ENCODE measurements at places on chromosomes 1 and 21. TPM values are rescaled to one million over a fixed set of nuclear protein-coding genes. Genes with fewer than 3 reads are reported as not detected.

The ANGPTL1 gene
- total RNA-seq = not detected

The MYOM3 gene
- total RNA-seq = not detected

The KDF1 gene
- 0.27 TPM for total RNA-seq

The NTRK1 gene
- total RNA-seq = 5.3 TPM

The ADAMTSL4 gene
- total RNA-seq = 0.96 TPM

The SNRNP40 gene
- 103 TPM for total RNA-seq

The SAMD13 gene
- total RNA-seq = not detected
